ENCODE measurements at places on chromosomes 3 and 15.

- no peak for DNase-seq
Measured at GRCh38 chr3:127065561-127066290, 82.8 kb downstream of the PLXNA1 start.

- no peak for DNase-seq
Measured at GRCh38 chr3:194344012-194344411, 7.1 kb downstream of the CPN2 start.

DNA sequence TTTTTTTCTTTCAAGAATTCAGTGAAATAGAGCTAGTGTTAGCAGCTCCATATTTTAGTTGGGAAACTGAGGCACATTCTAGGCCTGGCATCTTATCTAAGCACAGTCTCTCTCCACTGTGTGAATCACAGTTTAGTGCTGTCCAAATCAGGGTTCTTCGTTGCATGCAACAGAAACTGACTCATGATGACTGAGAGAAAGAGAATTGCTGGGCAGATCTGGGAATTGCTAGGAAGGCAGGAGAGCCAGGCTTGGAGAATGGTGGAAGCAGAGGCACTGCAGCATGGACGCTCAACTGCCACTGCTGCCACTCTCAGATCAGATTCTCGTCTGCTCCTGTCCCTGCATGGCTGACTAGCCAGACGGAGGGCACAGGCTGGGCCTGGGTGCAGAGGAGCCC, 40.7 kb upstream of the CHST2 start:
- DNase-seq: no peak

GRCh38 chr3:24086206-24086605, 141.1 kb downstream of the NR1D2 start:
- DNase-seq: no peak

DNA sequence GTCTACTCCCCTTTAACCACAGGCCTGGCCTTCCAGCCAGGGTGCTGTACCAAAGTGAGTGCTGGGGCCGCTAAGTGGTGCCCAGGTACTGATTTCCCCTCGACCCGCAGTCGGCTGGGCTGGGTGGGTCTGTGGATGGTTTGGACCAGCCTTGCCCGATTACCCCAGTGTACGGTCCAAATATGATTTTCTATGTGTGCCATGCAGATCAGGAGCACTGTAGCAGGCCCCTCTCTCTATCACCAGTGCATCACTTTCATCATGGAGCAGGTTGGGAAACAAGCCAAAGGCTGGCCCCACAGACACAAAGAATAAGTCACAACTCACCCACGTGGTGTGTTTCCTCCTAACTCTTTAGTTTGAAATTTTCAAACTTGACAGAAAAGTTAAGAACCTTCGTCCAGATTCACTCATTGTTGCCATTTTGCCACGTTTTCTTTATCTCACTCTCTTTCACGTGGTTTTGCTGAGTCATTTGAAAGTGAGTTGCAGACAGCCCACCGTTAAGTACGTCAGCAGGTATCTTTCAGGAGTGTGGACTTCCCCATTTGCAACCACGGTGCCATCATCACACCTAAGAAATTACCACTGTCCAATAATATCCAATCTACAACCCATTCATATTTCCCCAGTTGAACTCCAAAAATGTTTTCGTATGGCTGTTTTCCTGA, 37.0 kb downstream of the ZNF710 start:
- no peak for DNase-seq

GRCh38 chr3:110624576-110624975, 447.0 kb upstream of the NECTIN3 start:
- no peak for DNase-seq

DNA sequence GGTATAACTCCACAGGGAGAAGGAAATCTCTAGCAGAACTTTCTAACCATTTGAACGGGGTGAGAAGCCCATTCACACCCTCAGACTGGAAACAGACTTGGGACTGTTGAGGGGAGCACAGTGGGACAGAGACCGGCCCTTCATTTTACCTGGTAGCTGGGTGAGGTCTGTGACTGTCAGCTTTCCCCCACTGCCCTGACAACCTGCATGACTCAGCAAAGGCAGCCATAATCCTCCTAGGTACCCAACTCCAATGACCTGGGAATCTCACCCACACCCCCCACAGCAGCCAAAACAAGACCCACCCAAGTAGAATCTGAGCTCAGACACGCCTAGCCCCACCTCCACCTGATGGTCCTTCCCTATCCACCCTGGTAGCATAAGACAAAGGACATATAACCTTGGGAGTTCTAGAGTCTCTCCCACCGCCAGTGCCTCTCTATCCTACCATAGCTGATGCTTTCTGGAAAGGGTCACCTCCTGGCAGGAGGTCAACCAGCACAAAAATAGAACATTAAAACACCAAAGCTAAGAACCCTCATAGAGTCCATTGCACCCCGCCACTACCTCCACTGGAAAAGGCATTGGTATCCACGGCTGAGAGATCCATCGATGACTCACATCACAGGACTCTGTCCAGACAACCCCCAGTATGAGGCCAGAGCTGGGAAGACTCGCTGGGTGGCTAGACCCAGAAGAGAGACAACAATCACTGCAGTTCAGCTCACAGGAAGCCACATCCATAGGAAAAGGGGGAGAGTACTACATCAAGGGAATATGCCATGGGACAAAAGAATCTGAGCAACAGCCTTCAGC, 28.0 kb downstream of the SENP7 start:
- DNase-seq: no peak

- DNase-seq: no peak
Measured at GRCh38 chr15:84681831-84682230, 23.8 kb upstream of the NMB start.

DNA sequence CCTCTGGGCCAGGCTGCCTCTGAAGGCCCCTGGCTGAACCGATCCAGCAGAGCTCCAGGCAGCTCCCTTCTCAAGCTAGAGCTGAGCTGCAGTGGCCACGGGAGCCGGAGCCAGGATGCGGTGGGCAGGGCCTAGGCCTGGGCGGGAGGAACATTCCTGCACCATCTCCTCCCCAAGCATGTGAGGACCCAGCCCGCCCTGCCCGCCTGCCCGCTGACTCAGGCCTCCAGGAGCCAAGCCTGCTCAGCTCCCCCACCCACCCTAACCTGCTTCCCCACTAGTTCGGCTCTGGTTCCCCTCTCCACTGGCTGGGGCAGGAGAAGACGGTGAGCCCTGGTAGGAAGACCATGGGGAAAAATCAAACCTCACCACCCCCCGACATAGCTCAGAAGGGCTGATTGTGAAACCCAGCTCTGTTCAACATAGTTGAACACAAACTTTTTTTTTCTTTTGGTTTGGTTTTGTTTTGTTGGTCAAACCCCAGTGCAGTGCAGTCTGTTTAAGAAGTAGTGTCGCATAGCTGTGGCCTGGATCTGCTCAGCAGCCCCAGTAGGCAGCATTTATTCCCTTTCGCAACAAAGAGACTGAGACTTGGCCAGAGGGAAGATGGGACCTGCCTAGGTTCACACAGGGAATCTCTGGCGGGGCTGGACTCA, 13.5 kb downstream of the SNX33 start:
- DNase-seq: peak; percentile 97

- no peak for DNase-seq
Measured at GRCh38 chr3:152113992-152114651, 154.6 kb upstream of the MBNL1 start.

GRCh38 chr15:70237626-70238025, 139.9 kb upstream of the TLE3 start:
- DNase-seq: no peak

GRCh38 chr3:120640231-120640630, 41.8 kb downstream of the HGD start:
- DNase-seq: no peak

DNA sequence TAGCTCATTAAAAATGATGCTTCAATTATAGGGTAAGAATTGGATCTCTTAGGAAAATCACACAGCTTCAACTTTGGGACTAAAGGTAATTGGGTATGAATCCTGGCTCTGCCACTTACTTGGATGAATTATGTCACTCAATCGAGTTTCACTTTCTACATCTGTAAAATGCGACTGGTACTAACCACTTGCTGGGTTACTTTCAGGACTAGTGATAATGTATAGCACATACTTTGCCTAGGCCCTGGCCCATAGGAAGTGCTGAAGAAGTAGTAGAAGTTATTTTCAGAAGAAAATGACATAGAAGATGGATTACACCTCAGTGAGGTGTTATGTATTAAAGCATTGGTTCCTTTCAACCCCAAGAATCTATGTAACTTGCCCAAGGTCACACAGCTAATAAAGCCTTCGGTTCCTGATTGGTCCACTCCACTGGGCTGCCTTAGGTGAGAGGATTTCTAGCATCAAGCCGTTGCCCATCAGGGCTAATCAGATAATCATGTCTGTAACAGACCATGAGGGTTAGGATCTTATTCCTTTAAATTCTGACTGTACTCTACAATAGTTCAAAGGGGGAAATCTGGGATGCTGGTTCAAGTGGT, 29.4 kb upstream of the AP4E1 start:
- DNase-seq: no peak

- DNase-seq: no peak
Measured at GRCh38 chr3:37163262-37164015, 10.9 kb downstream of the LRRFIP2 start.

DNA sequence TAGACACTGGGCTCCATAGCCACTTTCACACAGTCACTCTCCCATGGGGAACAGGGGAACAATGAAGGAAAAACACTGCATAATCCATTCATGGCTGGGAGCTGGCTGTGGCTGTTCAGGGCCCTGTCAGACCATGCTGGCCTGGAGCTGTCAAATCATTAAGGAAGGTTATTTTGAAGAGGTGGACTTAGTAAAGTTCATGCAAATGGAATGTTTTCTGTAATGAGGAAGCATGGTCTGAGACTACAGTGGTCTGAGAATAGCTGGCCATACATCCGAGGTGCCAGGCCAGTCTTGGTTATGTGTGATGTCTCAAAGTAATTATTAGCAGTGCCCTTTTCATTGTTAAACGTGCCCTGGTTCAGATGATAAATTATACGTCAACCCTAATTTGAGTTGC, 117.1 kb upstream of the MRPS22 start:
- DNase-seq: no peak

- no peak for DNase-seq
Measured at GRCh38 chr3:181899702-181900101, 188.0 kb downstream of the SOX2 start.

DNA sequence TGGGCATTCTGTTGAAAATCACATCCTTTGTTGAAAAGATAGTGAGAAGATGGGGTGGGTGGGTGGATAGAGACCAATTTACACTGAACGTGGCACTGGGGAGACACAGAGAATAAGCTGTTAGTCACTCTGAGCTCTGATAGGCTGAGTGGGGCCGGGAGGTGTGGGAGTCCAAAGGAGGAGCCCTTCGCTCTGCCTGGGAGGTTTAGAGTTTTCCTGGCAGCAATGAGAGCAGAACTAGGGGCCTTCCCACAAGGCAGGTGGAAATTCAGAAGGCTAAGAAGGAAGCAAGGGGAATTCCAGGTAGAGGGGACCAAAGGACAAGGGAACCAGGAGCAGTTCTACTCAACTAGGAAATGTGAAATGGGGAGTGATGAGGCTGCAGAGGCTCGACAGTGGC, 272.7 kb downstream of the RPLP1 start:
- DNase-seq: no peak

DNA sequence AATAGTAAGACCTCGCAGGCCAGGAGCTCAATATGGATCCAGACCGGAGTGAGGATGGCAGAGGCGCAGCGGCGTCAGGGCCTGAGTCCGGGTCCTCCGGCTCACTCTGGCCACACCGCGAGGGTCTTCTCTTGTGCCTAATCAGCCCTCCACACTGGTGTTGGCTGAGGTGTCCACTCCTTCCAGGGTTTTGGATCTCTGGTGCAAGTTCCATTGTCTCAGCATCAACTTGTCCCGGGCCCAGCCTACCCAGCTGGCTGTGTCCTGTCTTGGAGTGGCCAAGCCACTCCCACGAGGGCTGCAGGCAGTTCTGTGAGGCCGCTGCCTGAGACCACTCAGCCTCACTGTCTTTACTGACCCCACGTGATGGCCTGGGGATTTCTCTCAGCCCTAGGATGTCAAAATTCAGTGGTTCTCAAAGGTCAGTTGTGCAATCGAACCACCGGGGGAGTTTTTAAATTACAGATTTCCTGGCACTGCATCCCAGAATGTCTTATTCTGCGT, 12.6 kb upstream of the GOLGA6L7 start:
- no peak for DNase-seq

GRCh38 chr3:17967111-17967510, 224.7 kb upstream of the TBC1D5 start:
- DNase-seq: no peak

DNA sequence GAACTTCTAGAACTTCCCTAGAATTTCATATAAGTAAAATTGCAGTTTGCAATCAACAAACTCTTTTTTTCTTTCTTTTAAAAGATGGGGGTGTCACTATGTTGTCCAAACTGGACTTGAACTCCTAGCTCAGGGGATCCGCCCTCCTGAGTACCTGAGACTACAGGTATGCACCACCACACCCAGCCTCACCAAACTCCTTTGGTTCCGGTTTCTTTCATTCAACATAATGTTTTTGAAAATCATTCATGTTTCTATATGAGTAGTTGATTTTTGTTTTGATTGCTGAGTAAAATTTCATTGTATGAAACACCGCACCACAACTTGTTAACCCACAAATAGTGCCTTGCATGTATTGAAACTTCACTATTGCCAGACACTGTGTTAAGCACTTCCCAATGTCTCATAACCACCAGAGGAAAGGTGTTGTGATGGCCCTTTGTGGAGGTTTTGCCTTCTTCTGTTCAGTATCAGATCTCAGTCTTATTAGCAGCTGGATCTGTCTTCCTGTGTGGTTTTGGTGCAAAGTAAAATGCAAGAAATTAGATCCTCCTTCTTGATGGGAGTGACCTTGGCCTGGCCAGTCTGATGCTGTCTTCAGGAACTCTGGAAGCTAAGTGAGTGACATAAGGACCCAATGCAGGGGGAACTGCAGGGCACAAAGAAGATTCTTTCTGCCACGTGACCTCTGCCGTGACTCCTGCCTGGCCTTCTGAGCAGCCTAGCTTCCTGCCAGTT, 78.8 kb upstream of the UBE2E1 start:
- no peak for DNase-seq

- DNase-seq: no peak
Measured at GRCh38 chr15:88756521-88756920, 46.7 kb upstream of the ACAN start.

GRCh38 chr3:12869035-12869621, 27.8 kb upstream of the RPL32 start:
- no peak for DNase-seq

- DNase-seq: no peak
Measured at GRCh38 chr3:148625095-148625736, 72.5 kb upstream of the AGTR1 start.

- no peak for DNase-seq
Measured at GRCh38 chr3:154728285-154728684, 298.3 kb upstream of the GPR149 start.

GRCh38 chr3:47034868-47035489, 55.5 kb downstream of the NBEAL2 start:
- no peak for DNase-seq

DNA sequence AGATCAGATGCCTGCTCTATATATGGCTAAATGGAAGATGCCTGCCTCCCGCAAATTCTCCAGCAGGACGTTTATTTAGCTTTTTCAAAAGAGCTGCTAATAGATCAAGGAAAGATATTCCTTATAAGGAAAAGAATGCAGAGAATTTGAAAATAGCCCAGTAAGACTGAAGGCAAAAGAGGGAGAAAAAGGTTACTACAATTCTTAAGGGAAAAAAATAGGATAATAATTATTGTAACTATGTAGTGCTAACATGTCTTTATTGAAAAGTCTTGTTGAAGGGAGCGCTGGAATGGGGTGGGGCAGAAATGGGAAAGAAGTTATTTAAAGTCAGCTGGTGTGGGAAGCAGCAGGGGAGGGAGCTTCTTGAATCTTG, 2.9 kb downstream of the TPM1 start:
- DNase-seq: no peak

- no peak for DNase-seq
Measured at GRCh38 chr3:108008931-108009639, 81.7 kb downstream of the CD47 start.
